Activated CD8-positive, alpha-beta memory T cell treated with anti-CD3 and anti-CD28 coated beads, Interleukin-2, amount 50 U/mL, for 4 hours (primary cell): ENCODE measurements at places on chromosomes 6 and 20.

GRCh38 chr6:133787122-133787521, 101.8 kb upstream of the TCF21 start:
- DNase-seq, result no peak

DNA sequence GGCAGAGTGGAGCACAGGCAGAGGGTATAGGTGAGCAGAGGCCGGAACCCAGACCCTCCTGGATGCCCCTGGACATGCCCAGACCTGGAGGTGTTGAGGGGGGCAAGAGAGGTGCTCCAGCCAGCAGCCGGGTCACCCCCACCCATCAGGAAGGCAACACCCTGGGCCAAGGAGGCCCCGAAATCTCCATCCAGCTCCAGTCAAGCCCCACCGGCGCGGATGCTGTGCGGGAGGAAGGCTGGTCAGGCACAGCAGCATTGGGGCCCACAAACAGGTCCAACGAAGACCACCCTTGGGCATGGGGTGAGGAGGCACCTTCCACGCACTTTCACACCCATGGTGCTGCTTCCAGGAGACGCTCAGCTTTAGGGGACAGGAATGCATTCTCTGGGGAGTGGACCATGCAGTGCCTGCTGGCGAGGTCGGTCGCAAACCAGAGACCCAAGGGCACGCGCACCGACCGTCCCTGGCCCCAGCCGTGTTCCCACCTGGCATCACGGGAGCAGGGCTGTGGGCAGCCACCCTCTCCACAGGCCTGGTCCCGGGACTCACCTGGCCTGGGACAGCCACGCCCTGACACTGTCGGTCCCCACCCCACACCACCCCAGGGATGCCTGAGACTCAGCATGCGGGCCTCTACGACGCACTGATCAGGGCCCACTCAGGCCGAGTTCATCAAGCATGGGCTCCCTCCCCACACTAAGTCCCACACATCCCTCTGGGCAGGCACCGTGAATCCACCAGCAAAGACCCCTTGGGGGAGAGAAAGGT, 43.6 kb upstream of the ZBP1 start:
- DNase-seq, result peak; percentile 14

GRCh38 chr6:85662251-85662650, 19.6 kb upstream of the SYNCRIP start:
- no peak for DNase-seq

DNA sequence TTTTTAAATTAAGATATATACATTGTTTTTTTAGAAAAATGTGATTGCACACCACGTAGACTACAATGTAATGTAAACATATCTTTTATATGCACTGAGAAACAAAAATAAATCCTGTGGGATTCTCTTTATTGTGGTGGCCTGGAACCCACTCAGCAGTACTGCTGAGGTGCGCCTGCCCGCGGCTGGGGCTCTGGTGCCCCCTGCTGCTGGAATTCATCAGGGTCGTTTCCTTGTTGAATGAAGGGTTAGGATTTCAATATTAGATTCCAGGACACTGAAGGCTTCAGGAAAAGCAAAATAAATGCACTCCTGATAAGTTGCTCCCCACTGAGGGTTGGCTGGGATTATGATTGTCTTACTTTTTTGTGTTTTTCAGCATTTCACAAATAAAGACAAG, 175.8 kb upstream of the GGTLC1 start:
- DNase-seq, result peak; percentile 46

DNA sequence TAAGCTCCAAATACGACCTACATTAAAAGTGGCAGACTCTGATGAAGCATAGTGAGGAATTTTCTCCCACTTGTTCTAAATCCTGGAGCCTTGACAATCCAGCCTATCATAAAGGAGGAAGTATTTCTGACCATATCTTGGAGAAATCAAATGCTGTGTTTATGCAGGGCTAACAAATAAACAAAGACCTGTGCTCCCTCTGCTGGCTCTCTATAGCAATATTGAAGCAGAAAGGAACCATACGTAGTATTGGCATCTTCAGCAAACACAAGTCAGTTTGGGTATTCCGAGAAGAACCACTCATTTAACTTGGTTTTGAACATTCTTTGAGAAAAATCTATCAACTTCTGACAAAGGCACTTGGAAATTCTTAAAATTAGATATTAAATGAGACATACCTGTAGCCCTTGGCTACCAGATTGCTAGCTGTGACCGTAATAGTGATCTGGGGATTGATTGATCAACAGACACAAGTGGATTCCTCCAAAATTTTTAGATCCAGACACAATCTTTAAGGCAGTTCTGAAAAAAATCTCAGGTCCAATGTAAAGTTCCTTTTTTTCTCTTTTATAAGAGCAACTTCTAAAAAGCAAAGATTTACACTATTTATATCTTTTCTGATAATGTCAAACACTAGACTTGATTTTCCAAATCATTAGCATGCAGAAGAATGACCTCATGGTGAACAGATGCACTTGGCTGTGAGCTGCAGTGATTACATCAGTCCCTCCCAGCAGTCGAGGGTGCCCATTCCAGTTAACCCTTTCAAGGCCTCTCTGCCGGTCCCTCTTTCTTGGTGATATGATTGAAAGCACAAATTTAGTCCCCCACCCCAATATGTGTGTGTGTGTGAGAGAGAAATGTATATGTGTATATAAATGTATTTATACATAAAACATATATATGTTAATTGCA, 40.2 kb downstream of the INSM1 start:
- DNase-seq, result no peak

GRCh38 chr6:34638834-34639736, 57.5 kb downstream of the ILRUN start:
- DNase-seq, result no peak

DNA sequence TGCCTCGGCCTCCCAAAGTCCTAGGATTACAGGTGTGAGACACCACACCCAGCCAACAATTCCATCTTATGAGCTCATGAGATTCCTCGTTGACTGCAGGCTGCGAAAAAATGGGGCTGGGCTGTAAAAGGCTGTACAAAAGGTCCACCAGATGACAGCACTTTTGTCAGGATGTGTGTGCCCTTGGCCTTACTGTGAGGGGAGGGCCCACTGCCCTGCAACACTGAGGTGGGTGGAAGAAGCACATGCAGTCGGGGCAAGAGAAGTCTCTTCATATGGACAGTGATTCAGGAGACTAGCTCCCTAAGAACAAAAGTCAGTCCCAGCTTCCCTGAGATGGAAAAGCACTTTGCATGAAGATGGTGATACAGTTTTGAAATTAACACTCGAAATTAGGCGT, 50.5 kb downstream of the KCTD20 start:
- DNase-seq, result no peak

DNA sequence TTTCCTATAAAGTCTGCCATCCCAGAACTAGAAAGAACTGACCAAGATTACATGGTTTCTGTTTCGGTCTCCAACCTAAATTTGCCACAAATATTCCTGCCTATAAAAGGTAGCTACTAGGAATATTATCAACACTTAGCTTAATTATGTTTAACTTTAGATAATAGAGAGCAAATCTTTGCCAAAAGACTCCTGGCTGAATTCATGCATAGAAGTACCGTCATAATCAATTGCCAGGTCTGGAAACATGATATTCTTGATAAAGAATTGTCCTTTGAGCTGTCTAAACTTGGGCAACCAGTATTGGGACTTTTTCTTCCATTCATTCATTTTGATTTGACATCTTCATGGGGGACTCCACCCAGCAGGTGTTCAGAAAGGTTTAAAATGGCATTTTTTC, 22.4 kb downstream of the CALHM6 start:
- DNase-seq, result no peak

GRCh38 chr6:25447570-25447929, 168.4 kb downstream of the CARMIL1 start:
- DNase-seq, result no peak

GRCh38 chr6:24207413-24207812, 81.4 kb downstream of the NRSN1 start:
- no peak for DNase-seq

DNA sequence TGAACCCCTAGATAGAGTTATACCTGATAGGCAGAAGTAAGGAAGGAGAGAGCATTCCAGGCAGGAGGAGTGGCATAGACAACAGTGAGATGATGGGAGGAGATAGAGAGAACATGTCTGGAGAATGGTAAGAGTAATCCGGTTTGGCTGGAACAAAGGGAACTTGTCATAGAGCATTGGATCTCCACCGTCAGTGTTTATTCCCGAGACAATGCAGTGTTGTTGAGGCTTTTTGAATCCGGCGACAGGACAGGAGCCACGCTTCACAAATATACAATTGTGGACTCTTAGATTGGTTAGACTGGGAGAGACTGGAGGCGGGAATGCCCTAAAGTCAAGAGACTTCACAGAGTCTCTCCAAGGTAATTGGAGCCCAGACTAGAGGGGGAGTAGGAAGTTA, 119.8 kb downstream of the ANKS1A start:
- DNase-seq, result no peak

GRCh38 chr6:125989631-125990030, 3.3 kb downstream of the TRMT11 start:
- DNase-seq, result no peak

DNA sequence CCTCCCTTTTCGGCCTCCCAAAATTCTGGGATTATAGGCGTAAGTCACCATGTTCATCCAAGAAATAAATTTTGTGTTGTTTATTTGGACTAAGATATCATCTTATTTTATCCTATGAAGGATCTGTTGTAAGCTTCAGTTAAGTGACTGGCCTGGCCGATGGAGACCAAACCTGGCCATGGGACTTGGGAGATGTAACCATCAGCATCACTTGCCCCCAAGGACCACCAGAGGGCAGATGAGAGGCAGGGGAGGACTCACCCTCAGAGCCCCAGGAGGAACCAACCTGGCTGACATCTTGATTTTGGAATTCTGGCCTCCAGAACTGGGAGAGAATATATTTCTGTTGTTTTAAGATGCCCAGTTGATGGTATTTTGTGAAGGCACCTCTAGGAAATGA, 266.7 kb downstream of the CDH26 start:
- DNase-seq, result no peak

GRCh38 chr20:37535443-37536132, 7.9 kb upstream of the BLCAP start:
- no peak for DNase-seq

DNA sequence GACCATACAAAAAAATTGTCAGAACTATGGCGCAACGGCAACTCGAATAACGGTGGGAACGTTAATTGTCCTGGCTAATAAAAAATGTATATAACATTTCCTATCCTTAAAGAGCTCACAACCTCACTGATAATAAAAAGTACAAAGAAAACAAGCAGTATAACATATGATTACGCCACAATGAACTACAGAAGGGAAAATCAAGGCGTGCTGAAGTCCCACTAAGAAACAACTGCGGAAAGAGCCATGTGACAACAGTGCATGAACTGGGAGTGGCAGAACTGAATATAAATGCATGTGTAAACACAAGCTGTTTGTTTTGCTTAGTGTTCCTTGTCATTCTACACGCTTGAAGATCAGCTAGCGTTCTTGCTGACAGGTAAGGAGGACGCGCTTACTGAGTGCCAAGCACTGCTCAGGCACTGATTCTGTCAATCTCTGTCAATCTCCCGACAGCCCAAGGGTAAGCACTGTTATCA, 466 bp upstream of the PSMB1 start:
- DNase-seq, result peak; percentile 19

DNA sequence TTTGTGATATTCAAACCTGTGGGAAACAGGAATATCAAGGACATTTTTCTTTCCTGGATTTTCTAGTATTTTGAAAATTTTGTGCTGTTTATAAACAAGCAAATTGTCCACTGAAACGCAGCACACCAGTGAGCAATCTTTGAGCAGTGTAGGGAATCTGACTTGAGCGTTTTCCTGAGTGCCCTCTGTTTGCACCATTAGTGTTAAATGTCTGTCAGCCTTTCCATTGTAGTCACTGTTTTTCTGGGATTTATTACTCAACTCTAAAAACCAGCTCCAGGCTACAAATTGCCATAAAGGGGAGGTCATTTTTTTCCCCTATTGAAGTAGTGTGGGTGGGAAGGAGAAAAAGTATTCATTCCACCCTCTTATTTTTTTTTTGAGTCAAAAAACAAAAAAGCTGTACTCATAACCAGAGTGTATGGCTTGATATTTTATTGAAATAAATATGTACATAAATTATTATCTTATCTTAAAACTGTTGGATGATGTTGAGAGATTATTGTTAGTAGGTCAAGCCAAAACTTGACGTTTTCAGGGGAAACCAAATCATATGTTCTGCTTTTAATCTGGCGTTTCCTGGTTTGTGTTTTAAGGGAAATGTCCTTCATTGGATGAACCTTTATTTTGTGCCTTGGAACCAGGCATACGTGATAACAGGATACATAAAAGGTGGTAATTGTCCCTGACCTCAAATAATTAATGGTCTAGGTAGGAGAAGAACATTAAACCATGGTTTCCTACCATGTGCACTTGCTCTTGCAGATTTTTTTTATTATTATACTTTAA, 51.8 kb downstream of the TSHZ2 start:
- DNase-seq, result no peak

DNA sequence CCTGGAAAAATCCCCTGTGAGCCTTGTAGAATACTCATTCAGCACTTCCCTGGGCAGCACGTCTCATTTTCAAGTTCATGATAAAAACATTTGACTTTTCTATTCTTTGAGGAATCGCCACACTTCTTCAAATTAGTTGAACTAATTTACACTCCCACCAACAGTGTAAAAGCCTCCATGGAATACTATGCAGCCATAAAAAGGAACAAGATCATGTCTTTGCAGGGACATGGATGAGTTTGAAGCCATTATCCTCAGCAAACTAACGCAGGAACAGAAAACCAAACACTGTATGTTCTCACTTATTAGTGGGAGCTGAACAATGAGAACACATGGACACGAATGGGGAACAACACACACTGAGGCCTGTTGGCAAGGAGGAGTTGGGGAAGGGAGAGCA, 102.0 kb upstream of the HEY2 start:
- DNase-seq, result no peak

- DNase-seq, result no peak
Observed at GRCh38 chr20:3732327-3733118, at the start of gene HSPA12B. TSS of gene HSPA12B (plus strand) at chr20:3732685. CDS start at chr20:3738675, 5,990 bp downstream.

GRCh38 chr6:14258695-14259593, 141.4 kb downstream of the CD83 start:
- no peak for DNase-seq

DNA sequence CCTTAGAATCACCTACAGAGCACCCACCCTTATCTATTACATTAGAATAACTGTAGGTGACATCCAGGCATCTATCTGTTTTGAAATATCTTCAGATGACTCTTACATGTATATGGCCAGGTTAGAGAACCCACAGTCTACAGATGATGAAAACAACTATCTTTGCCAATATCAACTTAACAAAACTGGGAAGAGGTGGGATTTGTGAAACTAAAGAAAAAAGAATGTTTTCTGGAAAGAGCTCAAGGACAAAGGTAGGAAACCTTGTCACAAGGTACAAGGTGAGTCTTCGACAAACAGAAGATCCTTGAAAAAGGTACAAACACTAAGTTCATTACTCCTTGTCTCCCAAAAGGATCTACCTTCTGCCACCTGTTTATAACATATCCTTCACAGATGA, 47.0 kb upstream of the DST start:
- no peak for DNase-seq

GRCh38 chr20:13243826-13244376, 22.8 kb downstream of the ISM1 start:
- no peak for DNase-seq
